ENCODE measurements at places on chromosomes 13 and 19.
A peak's percentile ranks its signal among the peaks of the same experiment; 100 is the strongest.

DNA sequence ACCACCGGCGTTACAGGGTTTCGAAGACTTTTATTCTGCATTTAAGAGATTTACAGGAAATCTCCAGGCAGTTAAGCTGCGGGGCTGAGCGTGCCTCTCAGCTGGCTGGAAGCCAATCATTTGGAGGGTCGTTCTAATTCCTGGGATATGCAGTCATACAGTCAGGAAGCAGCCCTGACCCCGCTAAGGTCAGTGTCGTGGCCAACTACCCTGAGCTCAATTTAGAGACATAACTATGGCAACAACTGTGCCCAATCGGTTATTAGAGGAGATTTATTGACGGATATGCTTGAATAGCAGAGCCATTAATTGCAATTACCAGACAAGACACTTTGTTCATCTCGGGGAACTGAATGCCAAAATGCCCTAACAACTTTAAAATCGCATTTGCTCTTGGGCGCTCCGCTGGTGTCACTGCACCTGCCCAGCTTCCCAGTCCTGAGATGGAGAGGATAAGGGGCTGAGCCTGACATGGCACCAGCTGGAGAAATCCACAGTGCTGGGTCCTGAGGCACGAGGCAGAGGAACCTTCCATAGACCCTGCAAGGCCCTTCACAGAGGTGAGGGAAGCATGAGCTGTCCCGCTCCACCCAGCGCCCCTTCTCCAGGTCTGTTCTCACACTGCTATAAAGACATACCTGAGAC, 15.1 kb upstream of the ZNF507 start:
- no peak for DNase-seq

- no peak for DNase-seq
Observed at GRCh38 chr13:75139291-75139690, 342.7 kb downstream of the TBC1D4 start.

GRCh38 chr13:76349700-76350099, 536.5 kb downstream of the KCTD12 start:
- DNase-seq: no peak

DNA sequence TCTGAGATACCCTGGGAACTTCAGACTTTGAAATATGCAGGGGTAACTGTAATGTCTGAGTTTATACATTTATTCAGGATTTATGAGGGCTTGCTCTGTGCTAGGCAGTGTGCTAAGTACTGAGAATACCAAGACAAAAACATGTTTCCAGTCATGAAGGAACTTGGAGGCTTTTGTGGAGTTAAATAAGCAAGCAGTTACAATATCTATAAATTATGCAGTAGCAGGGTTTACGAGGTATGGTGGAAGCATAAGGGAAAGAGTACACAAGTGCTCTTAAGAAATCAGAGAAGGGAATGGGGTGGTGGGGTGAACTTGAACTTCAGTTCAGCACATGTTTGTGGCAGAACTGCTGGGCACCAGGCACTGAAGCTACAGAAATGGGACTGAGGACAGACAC, 28.0 kb downstream of the MAB21L1 start:
- no peak for DNase-seq

- no peak for DNase-seq
Observed at GRCh38 chr13:113589961-113590339, 5.4 kb downstream of the TFDP1 start.

DNA sequence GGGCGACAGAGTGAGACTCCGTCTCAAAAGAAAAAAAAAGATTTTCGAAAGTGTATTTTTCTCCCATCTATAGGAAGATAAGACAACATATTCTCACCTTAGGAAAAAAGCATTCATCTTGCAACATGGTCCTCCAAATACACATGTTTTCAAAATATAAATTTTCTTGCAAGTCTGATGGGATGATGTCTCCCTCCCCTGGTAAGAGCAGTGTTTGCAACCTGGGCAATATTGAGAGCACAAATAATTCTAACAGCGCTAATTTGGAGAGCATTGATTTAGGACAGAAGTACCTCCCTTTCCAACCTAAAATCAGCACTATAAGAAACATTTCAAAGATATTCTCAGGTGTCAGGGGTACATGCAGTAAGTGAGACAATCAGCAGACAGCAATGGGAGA, 61.0 kb upstream of the SHISA2 start:
- no peak for DNase-seq

DNA sequence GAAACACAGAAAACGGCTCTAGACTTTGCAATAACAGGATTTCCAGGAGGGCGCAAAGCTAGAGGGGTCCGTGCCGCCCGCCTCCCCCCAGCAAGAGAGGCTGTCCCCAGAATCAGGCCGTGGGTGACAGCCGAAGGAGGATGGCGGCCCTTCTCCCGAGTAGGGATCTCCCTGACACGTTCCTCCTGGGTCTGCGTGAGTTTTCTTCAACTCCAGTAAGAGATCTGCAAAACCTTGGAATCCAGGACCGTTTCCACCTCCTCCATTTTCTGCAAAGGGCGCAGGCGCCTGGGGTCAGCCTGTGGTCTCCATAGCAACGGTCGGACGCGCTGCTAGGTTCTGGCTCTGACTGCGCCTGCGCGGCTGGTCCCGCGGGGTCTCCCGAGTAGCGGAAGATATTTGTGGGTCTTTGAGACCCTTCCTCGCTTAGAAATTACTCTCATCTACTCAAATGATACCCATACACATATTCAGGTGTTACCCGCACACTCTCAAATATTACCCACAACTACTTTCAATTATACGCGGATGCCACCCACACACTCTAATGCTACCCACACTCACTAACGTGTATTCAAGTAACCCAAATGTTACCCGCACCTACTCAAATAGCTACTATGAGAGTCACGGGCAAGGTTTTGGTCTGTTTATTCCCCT, 2.1 kb downstream of the PNMA8C start:
- peak; percentile 30 for DNase-seq

DNA sequence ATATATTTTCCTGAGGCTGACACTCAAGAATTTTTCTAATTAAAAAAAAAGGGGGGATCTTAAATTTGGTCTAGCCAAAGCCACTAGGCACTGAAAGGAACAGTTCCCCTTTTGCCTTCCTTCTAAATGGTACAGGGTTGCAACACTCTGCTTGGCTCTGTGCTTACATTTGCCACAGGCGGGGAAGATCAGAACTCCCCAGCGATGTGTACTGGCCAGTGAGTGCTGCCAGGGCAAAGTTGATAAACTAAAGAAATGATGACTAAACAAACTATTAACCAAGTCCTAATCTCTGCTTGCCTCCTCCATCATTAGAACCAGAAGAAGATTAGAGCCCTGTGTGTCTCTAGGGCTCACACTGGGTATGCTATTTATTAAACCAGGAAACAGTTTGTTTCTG, 75.3 kb upstream of the SCEL start:
- no peak for DNase-seq

DNA sequence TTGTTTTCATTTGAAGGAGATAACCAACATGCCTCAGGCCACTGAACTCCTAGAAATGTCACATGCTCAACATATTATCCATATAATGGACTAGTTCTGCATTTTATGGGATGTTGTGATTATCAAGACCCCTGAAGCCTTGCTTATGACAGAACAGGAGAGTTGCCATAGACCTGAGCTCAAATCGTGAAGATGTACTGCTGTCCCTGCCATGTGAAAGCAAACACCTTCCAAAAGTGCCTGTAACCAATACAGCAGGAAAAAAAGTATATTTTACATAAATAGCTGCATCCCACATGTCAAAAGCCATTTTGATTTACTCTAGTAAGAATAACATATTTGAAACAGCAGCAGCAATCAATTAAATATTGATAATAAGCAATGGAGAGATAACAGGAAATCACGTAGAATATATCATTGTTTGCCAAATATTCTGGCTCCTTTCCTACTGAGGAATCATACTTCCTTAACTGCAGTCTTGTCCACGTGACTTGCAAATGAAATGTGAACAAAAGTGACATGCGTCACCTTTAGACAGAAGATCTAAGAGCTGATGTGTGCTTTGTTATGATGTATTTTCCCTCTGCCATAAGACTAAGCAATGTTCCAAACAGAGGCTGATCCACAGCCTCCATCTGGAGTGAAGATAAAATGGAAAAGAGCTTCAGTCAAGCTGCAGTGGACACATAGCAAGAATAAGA, 33.5 kb downstream of the SLC25A30 start:
- DNase-seq: no peak

DNA sequence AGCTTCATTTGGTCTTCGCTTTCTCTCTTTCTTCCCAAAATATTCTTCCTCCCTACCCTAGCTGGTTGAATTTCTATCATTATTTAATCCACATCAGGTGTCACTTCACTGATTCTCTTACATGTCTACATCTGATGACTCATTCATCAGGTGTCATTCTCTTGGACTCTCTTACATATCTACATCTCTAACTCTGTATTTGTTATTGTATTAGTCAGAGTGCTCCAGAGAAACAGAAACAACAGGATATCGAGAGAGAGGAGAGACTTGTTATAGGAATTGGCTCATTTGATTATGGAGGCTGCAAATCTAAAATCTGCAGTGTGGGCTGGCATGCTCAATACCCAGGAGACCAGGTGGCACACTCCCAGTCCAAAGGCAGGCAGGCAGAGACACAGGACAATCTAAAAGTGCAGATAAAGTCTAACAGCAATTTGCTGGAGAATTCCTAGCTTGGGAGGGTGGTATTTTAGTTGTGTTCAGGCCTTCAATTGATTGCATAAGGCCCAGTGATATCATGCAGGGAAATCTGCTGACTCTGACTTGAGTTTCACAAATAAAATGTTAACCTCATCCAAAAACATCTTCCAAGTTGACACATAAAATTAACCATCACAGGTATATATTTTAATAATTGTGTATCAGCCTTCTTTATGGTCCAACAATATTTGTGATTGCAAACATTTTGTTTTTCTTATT, 541.4 kb upstream of the SLITRK5 start:
- no peak for DNase-seq

DNA sequence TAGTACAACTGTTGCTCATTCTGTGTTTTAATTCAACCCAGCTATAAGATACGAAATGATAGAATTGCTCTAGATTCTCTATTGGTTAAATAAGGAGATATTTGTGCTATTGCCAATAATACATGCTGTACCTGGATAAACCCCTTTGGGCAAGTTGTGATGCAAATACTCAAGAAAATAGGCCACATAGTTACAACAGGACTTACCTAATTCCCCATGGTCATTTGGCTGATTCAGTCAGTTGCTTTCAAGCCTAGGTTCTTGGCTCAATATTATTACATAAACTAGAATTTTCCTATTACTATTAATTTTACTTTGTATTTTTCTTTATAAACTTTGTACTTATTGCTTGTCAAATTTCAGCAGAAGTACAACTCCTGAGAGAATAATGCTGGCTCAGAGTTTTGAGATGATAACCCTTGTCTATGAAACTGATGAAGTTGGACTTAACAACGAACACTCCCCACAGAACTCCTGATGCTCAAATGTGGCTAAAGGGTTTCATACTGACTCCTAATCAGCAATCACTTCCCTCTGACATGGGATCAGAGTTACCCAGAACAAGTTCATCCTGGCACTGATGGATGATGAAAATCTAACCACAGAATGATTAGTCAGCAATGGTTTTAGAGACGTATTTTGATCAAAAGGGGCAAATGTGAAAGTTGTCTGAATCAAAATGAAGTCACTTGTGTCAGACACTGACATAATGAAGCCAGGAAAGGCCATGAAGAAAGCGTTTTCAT, 221.1 kb downstream of the ITGBL1 start:
- DNase-seq: no peak
